ENCODE measurements at places on chromosomes 6 and 20.

DNA sequence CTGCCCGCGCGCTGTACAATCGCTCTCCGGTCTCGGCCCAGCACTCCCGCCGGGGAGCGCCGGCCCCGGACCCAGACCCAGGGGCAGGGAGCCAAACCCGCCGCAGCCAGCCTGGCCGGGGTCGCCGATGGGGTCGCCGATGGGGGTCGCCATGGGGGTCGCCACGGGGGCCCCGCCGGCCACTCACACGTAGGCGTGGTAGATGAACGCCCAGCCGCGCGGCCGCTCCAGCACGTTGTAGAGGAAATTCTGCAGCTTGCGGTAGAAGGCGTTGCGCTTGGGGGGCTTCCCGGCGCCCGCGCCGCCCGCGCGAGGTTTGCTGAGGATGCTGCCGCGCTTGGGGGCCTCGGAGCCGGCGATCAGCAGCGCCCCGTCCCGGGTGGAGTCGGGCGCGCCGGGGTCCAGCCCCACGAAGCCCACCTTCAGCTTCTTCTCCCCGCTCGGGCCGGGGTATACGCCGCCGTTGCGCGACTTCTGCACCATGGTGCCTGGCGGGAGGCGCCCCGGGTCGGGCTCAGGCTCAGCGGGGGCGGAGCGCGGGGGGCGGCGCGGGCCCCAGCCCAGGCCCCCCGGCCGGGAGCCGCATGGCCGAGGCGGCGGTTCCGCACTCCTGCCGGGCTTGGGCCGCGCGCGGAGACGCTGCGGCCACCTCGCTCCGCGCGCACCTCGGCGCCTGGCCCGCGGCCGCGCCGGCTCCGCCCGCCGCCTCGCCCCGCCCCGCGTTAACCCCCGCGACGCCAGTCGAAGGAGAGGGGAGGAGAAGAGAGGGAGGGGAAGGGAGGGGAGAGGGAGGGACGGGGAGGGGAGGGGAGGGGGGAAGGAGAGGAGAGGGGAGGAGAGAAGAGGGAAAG is at the start of gene KCNQ2:
Gene KCNQ2 (minus strand): TSS at position 675 of the 851 bp plus-strand sequence. CDS start 192 bp downstream, at position 483.
- DNase-seq = no peak

- DNase-seq = no peak
Measured at GRCh38 chr6:152068622-152069261, 261.3 kb downstream of the ESR1 start.

DNA sequence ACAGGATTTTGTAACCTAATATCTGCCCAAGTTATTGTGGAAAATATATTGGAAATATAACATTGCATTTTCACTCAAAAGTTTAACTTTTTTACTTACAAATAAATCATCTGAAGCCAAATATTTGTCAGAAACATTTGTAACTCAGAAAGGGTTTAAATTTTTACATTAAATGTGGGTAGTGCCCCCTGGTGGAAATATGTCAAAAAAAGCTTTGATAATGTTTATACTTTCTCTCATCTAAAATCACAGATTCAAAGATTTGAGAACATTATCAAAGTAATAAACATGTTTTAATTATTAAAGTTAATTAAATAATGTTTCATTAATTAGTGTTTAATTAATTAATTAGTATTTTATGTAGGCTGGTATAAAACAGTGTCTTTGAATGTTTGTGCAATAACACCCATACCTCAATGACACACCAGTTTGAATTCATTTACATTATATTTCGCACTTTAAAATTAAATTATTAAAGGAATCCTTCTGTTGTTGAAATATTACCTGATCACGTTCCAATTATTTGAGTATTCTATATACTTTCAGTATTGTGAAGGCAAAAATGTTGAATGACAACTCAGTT is 320.1 kb upstream of the FKBP1C start:
- DNase-seq = no peak

GRCh38 chr6:14386668-14387067 is 269.1 kb downstream of the CD83 start:
- no peak for DNase-seq

DNA sequence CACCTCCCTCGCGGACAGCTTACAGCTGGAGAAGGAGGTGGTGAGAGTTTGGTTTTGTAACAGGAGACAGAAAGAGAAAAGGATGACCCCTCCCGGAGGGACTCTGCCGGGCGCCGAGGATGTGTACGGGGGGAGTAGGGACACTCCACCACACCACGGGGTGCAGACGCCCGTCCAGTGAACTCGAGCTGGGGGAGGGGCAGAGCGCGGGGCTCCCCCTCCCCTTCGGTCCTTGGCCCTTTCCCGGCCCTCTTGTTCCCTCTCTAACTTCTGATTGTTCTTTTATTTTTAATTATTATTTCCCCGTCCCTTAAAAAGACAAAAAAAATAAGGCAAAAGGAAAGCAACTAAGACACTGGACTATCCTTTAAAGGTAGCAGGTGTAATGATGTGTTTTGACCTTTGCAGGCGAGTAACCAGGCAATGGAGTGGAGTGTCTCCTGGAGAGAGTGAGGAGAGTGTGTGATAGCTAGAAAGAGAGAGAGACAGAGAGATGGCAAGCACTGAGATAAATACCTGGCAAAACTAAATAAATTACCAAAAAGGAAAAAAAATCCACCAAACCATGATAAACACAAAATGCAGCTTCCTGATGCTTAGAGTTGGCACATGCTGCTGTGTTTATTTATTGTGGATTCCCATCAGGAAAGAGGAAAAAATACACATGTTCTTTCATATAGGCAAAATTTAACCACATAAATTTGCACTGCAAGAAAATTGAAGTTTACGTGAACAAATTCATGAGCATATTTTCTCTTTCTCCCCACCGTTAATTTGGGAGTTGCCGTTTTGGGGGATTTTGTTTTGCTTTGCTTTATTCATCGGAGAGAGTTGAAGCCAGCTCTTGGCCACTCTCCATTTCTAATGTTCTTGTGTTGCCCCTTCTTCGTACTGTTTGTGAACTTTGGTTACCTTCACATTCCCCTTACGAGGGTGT is 1.9 kb downstream of the POU3F2 start:
- DNase-seq = peak; percentile 17

- no peak for DNase-seq
Measured at GRCh38 chr20:62063315-62063980, 2.2 kb downstream of the TAF4 start.

DNA sequence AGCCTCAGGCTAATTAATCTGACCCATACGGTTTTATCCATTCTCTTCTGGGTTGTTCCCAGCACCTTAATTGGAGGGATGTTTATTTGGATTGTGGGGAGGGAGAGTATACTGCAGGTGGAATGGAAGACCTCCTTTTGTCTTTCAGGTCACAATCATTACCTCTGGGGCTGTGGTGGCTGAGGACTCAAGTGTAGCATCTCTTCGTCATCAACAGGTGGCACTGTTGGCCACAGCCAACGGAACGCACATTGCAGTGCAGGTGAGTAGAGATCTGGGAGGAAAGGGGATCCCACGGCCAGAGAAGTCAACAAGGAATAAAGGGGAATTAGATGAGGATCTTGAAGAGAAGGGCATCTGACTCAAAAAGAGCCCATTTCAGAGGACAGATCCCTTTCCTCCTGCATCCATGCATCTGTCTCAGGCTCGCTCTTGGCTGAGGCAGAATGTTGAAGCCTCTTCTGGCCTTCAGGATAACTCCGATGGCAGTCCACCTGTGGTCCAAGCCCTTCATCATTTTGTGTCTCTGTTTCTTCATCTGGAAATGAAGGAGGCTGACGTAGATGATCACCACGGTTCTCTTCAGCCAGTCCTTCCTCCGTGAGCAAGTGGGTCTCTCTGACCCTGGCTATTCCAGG is 3.2 kb upstream of the DEF6 start:
- peak; percentile 74 for DNase-seq

GRCh38 chr20:35539756-35540212 is 2.1 kb upstream of the ERGIC3 start:
- peak; percentile 82 for DNase-seq

DNA sequence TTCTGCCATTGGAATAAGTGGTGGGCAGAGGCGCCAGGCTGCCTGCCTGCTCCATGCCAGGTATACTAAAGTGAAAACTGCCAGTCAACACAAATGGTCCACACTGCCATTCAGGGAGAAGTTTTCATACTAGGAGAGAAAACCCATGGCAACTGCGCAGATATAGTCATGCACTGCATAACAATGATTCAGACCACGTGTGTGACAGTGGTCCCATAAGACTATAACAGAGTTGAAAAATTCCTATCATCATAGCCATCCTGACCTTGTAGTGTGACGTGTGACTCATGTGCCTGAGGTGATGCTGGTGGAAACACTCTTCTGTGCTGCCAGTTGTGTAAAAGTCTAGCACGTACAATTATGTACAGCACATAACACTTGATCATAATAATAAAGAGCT is 25.1 kb downstream of the ZC3H12D start:
- DNase-seq = no peak

GRCh38 chr6:108736832-108737231 is 111.4 kb upstream of the ARMC2 start:
- no peak for DNase-seq

DNA sequence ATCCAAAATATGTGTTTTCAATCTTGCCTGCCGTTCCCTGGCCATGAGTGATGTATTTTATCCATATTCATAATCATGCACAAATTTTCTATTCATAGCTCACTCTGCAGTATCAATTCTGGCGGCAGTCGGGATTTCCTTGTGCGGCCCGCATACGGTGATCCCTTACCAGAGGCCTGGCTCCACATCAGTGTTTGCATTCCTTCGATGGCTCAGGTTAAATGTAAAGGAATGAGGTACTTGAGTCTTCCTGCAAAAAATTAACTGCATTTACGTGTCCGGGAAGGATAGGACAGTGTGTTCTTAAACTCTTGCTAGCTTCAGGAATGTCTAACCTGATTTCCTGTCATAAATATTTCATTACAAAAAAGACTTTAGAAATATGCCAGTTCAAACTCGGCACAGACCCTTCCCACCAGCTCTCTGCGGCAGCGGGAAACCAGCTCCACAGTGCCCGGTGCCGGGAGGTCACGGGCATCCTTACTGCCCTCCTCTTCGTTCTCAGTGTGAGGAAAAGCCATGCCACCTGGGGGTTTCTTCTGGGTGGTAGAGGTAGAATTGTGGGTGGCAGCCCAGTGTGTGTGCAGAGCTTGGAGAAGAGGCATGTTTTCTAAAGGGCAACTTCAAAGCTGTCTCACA is 154.5 kb downstream of the MOXD1 start:
- no peak for DNase-seq
